ENCODE measurements at places on chromosomes 1 and 21.

GRCh38 chr1:205001162-205001561 lies 41.9 kb upstream of the CNTN2 start:
- no peak for DNase-seq

- DNase-seq, result peak; percentile 59
Observed at GRCh38 chr1:41366455-41367287, 5.4 kb downstream of the FOXO6 start.

DNA sequence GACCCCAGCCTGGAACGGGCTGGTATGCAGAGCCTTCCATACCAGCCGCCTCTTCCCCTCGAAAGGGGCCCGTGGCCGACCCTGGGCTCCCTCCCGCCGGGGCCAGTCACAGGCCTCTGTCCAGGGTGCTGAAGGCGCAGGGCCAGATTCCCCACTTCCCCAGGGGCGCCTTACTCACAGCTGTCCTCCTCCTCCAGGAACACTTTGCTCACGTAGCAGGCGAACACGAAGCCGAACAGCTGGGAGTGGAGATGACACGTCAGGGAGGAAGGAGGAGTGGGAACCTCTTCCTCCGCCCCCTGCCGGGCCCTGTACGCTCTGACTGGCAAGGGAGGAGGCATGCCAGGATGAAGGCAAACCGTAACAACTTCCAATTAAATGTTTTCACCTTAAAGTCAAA lies 57.3 kb downstream of the NKAIN1 start:
- DNase-seq, result peak; percentile 29

GRCh38 chr1:12438349-12438924 lies 179.6 kb downstream of the DHRS3 start:
- peak; percentile 27 for DNase-seq
